ENCODE measurements at places on chromosomes 16 and 17.
A peak's percentile ranks its signal among the peaks of the same experiment; 100 is the strongest.

GRCh38 chr16:54136276-54136625 is 150.3 kb downstream of the IRX3 start:
- no peak for DNase-seq

DNA sequence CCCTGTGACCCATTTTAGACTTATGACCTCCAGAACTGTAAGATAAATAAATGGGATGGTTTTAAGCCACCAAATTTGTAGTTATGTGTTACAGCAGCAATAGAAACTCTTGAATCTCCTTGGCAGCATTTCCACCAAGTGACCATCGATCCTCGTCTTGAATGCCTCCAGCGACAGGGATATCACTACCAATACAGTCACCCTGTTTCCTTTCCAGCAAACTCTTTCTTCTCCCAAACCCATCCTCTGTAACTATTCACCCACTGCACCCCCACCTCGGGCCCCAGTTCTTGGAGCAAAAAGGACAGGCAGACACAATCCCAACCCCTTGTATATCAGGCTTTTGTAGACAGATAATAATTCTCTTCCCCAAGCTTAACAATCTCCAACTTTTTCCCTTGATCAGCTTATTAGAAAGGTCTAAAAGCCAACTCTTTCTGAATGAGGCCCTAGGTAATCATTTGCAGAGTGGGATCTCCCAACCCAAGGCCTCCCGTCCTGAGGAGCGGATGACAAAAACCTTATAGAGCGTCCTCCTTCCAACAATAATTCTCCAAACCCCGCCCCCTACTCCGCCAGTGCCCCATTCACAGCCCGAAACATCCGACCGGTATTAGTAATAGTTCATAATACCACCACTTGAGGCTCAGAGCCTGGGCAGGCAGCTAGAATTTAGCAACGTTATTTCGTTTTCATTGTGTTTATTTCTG is 14.7 kb upstream of the PLLP start:
- no peak for DNase-seq

DNA sequence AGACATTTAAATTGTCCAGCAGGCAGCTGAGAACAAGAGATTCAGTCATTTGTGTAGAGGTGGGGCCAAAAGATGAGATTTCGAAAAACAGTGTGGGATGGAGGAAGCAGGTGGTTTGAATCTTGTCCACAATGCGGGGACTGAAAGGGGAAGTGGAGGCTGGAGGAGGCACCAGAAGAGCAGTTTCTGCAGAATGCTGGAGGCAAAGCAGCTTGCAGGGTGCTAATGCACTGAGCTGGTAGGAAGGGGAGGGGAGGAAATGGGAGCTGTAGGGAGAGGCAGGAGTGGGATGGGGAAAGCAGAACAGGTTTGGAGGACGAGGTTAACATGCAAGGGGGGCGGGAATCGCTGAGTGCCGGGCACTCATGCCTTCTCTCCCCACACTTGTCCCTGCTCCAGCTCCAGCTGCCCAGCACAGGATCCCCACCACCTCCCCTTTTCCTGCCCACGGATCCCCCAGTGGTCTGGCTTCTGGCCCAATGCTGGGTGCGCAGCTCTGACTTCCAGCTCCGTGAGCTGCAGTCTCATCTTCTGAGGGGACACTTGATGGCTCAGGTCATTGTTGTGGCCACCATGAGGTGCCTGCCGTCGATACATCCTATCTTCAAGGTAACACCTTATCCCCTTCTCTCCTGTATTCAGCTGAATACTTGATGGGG is 9.4 kb downstream of the C17orf100 start:
- DNase-seq = no peak

DNA sequence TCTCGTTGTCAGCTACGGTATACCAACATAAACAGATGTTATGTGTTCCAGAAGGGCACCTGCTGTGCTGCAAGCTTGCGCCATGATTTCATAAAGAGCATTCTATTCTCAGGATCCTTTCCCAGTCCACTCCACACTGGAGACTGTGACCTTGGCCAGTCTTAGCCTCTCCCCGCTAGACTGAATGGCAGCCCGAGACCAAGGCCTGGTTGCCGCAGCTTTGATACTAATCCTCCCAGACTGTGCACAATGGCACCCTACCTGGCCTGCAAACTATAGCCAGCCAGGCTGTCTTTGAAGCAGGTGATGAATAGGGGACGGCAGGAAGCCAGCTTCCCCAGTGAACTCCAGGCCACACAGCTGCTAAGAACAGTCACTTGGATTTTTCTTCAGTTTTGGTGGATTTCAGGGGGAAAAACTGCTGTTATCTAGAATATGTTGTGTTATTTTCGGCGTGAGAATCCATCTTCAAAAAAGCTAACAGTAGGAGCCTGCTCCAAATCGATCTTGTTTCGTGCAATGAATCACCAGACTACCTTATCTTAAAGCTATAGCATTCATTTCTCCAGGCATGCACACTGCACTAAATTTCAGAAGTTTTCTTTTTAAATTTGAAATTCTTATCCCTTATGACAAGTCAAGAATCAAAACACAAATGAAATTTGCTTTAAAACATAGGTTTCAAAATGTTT is 289.0 kb downstream of the CEP112 start:
- no peak for DNase-seq

DNA sequence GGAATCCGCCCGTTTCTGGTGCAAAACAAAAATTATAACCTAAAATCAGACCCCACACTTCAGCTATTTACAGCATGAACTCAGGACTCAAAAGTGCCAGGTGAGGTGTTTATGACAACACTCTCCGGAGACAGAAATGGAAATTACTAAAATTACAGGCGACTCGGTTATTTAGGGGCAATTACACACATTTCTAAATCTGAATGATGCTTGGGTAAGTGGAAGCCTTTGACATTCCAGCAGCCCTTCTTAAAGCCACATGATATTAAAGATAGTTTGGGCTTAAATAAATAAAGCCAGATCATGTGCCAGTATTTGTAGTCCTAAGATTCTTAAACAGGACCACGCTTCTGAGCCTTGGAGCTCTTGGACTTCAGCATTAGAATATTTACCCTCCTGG is 36.7 kb upstream of the PMP22 start:
- no peak for DNase-seq

GRCh38 chr16:28186752-28187151 is 25.0 kb downstream of the XPO6 start:
- no peak for DNase-seq

DNA sequence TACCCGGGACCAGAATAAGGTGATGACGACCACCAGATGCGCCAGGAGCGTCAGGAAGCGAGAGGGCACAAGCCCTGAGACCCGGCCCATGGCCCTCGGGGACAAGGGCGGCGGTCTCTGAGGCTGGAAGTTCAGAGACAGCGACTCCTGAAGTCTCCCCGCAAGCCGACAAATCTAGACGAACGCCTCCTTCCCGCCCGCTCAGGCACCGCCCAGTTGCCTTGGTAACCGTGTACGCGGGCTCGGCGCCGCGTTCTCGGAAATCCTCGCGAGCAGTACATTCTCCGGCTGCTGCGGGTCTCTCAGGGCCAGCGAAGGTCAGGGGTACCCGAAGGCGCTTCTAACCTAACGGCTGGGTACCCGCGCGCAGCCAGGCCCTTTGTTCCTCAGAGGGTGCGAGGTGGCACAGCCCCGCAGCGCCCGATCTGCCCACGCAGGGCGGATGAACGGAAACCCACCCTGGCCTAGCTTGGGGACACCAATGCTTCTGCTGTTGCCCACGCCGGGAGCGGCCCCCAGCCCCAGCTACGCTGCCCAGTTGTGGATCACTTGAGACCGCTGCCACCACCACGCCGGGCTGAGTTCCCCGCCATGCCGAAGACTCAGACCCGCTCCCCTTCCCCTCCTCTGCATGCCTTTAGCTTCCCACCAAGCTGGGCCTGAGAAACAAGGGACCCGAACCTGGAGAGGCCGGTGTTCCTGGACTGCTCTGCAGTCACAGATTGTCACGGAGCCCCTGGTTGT is at the start of gene TMEM107:
Gene TMEM107, minus strand, starts transcription at position 184 of the 744 bp plus-strand sequence. Its CDS starts 94 bp downstream, at position 90.
- peak; percentile 69 for DNase-seq

GRCh38 chr16:73610160-73610559 is 562.2 kb upstream of the ZFHX3 start:
- DNase-seq = no peak

DNA sequence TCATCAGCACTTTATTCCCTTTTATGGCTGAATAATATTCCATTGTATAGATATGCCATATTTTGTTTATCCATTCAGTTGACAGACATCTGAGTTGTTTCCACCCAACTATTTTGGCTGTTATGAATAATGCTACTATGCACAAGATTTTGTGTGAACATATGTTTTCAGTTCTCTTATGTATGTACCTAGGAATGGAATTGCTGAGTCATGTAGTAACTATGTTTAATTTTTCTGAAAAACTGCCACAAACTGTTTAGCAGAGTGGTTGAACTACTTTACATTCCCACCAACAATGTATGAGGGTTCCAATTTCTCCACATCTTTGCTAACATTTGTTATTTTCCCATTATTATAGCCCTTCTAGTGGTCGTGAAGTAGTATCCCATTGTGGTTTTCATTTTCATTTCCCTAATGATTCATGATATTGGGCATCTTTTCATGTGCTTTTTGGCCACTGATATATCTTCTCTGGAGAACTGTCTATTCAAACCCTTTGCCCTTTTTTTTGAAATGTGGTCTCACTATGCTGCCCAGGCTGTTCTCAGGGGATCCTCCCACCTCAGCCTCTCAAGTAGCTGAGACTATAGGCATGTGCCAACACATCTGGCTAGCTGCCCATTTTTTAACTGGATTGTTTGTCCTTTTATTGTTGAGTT is 26.3 kb downstream of the SMURF2 start:
- peak; percentile 67 for DNase-seq

- DNase-seq = peak; percentile 56
Observed at GRCh38 chr16:79598348-79599181, 2.0 kb downstream of the MAF start.

DNA sequence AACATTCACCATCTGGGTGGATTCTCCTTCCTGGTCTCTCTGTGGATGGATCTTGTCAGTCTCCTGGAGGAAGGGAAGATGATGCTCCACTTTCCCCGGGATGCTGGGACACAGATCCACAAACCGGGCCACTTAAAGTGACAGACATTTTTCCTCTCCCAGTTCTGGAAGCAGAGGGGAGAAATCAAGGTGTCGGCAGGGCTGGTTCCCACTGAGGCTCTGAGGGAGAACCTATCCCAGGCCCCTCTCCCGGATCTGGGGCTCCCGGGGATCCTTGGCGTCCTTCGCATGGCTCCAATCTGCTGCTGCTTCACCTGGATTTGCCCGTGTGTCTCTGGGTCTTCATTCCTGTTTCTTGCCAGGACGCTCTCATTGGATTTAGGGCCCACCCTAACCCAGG is 263.1 kb upstream of the TNRC6C start:
- no peak for DNase-seq

- no peak for DNase-seq
Observed at GRCh38 chr17:4508207-4508606, 9.5 kb downstream of the SPNS2 start.

- no peak for DNase-seq
Observed at GRCh38 chr16:1535391-1536291, 2.2 kb downstream of the TMEM204 start.

DNA sequence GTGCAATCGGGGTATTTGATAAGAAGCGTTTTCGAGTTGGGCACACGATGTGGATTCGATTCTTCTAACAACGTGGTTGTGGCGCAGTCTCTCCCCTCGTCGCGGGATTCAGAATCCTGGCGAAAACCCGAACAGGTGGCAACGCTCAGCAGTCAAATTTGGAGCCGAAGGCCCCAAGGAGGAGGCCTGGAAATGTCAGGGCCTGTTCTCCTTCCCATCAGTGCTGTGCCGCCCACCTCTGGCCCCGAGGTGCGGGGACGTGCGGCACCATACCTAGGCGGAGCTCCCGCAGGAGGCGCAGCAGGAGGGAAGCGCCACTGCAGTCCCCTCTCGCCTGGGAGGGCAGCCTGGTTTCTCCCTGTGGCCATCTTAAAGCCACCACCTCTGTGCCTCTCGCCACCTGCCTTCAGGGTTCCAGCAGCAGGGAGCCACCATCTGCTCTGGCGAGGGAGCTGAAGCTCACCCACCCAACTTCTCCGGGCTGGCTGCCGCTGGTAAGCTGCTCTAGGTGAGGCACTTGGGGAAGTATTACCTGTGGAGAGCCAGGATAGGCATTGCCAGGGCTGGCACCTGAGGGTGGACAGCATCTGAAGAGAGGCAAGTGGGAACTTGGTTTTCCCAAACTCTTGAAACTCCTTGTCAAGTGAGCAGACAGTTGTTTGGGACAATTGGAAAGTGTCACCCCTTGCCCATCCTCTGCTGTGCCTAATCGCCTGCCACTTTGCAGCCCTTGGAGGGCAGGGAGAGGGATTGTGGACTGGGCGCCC is 2.6 kb upstream of the AATF start:
- DNase-seq = no peak

DNA sequence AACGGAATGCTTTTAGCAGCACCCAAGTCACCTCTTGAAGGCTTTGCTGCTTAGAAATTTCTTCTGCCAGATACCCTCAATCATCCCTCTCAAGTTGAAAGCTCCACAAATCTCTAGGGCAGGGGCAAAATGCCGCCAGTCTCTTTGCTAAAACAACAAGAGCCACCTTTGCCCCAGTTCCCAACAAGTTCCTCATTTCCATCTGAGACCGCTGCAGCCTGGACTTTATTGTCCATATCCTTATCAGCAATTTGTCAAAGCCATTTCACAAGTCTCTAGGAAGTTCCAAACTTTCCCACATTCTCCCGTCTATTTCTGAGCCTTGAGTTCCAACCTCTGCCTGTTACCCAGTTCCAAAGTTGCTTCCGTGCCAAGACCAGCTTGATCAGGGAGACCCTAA is 27.4 kb downstream of the TMC6 start:
- no peak for DNase-seq

GRCh38 chr16:70694088-70694867 is 8.4 kb upstream of the MTSS2 start:
- DNase-seq = peak; percentile 85

DNA sequence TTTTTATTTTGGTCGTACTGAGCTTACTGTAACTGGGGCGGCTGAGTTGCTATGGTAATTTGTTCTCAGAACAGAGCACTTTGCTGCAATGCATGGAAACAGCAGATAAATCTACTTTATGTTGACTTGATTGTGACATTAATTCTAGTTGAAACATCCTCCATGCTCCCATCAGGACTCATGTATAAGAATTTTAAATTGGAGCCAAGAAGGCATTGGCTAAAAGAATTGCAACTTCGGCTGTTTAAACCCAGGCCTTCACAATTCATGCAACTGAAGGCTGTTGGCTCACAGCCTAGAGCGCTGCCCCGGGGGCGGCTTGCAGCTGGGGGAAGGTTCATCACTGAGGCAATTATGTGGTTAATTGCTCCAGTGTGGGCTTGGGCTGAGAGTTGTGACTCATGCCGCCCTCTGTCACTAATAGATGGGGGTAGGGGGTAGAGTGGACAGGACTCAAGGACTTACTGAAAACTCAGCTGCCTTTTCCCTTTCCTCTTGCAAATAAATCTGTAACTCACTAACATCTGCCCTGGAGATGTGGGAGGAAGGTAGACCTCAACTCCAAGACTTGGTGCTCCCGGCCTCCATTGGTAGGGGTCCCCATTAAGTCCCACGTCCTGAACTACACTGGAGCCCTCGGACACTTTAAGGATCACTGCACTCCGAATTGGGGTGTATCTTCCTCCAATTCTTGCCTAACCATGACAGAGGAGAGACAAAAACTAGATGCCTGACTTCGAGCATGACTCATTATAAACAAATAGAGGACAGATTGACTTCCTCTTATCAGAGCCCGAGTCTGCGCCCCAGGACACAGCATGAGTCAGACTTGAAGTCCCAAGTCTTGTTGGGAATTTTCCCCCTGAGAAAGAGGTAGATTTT is 37.5 kb downstream of the ERCC4 start:
- peak; percentile 97 for DNase-seq

- no peak for DNase-seq
Observed at GRCh38 chr17:82171750-82172375, 40.8 kb downstream of the CCDC57 start.
